ENCODE measurements at places on chromosomes 13 and 19.

DNA sequence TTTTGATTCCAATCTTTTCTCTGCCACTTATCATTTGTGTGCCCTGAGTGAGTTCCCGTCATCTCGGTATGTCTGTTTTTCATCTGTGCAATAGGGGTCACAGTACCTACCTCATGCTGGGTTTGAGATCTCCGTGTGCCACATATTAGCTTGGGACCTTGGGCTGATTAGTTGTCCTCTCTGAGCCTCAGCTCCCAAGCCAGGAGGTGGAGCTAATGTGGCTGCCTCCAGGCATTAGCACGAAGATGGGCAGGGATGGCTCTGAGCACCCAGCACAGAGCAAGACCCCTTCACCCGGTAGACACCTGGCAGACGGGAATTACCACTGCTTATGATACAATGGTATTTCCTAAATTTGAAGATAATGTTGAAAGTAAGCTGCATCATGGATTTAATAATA is 35.8 kb upstream of the XPO4 start:
- DNase-seq: no peak

- DNase-seq: no peak
These were observed 5.1 kb downstream of the PEX11G start for GRCh38 chr19:7483720-7484201.

DNA sequence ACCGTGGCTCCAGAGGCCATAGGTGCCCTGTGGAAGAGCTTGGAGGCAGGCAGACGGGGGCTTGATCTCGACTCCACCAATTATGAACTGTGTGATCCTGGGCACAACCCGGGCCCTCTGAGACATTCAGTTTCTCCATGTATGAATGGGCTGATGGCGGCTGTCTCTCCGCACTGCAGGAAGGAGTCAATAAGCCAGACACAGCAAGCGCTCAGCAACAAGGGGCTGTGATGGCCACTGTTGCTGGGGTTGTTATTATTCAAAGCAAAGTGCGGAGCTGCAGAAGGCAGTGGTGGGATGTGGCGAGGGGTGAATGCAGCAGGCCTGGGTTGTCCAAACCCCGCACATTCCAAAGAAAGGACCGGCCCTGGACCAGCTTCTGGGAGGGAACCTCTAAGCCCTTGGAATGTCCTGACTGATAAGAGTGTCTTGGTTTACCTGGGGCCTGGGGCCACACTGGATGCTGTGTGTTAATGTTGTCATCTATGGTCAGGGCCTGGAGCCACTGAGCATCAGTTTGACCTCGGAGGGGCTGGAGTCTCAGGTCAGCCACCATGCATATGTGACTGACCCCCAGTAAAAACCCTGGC is 8.3 kb downstream of the TMEM143 start:
- DNase-seq: no peak

DNA sequence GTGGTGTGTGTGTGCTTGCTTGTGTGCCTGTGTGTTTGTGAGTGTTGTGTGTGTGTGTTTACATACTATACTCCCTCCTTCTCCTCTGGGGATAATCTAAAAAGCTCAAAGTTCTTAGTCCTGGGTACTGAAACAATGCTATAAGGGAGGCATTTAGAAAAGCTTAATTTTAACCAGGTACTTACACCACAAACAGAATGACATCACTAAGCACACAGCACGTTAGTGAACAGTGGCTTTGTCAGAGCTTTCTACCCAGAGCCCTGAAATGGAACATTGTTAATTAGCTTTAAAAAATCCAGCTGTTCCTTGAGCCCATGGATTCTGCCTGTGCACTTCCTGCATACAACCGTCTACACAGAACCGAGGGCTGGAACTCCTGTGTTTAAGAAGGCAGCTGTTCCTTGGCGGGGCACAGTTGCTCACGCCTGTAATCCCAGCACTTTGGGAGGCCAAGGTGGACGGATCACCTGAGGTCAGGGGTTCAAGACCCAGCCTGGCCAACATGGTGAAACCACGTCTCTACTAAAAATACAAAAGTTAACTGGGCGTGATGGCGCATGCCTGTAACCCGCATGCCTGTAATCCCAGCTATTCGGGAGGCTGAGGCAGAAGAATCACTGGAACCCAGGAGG is 69.6 kb upstream of the RNF113B start:
- DNase-seq: no peak

DNA sequence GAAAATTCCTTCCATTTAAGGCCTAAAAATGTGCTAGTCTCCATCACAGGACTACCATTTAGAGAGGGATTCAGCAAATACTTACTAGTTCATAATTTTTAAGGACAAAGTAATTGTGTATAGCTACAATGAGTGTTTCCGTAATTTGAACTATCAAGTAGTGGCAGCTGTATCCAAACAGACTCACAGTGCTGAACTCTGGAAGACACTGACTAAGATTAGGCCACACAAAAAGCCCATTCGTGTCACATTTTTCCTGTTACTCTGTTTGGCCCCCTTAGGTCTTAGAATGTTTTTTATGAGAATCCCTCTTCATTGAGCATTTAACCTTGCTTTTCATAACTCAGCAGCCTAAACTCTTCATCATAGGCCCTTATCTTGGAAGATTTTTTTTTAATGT is 731.2 kb upstream of the PCDH9 start:
- DNase-seq: no peak
